ENCODE measurements at places on chromosomes 2 and 18. TPM values are rescaled to one million over a fixed set of nuclear protein-coding genes. Genes with fewer than 3 reads are reported as not detected.

Gene POU3F3
- under 0.01 TPM for total RNA-seq

Gene DIPK1C
- total RNA-seq = not detected

DNA sequence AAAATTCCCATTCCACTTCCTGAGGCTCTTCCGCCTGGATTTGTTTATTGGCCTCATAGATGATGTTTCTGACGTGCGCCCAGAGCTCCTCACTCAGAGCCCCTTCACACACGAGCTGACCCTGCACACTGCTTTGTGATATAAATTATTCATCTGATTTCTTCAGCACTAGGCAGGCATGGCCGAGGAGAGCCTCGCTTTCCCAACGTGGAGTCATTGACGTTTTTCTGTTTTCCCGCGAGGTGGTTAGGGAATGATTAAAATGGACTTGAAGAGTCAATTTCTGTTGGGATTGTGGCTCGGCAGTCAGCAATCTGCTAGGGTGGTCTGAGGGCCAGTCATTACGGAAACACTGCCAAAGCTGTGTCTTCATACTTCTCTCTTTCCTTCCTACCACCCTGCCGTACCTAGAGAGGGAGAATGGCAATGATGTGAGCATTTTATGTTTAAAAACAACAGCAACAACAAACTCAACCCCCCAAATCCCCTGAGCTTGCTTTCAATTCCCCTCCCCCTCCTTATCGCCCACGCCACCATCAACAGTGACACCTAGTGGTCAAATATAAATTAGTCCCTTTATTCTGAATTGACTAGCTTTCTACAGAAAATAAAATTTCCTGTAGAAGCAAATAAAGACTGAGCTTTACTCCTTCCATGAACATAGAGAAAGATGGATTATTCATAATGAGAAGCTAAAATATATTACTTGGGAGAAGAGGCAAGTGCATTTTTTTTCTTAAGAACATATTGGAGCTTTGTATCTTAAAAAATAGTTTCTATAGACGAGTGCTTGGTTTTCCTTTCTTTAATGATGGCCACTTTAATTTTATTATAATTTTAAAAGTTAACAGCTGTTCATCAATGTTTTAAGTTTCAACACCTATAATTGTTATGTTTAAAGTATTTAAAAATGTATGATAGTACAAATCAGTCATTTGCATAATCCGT lies 285.1 kb downstream of the MTX2 start:
- H3K36me3 ChIP-seq = no peaks in the 10 kb centered on the region
- H3K4me3 ChIP-seq = peak overlapping the region; percentile 76
- no peak for DNase-seq
- peaks cover 26% of the 10 kb centered on the region for H3K4me1 ChIP-seq
- H3K27me3 ChIP-seq = peaks cover 9% of the 10 kb centered on the region

DNA sequence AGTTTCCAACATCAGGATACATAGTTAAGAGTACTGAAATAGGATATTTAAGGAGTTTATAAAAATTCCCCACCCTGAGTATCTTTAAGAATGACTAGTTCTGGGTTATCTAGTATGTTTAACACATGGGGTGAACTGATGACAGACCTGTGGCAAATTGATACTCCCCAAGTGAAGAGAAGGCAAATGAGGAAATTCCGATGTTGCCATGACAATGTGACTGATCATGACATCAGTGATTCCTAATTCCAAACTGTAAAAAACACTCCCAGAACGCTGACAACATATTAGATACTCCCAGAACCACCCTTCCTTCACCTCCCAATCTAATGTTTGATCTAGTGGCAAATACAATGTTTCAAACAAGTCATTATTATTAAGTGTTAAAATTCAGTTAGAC lies 77.6 kb downstream of the RBMS1 start:
- H3K36me3 ChIP-seq = no peaks in the 10 kb centered on the region
- no peaks in the 10 kb centered on the region for H3K27me3 ChIP-seq
- no peak for DNase-seq
- peaks cover 66% of the 10 kb centered on the region for H3K4me1 ChIP-seq
- peak overlapping the region; percentile 92 for H3K27ac ChIP-seq

GRCh38 chr2:28434600-28434989 lies 41.9 kb downstream of the FOSL2 start:
- H3K4me1 ChIP-seq = no peaks in the 10 kb centered on the region
- H3K27ac ChIP-seq = no peak overlapping the region
- H3K27me3 ChIP-seq = no peaks in the 10 kb centered on the region
- DNase-seq = no peak
- no peaks in the 10 kb centered on the region for H3K36me3 ChIP-seq

DNA sequence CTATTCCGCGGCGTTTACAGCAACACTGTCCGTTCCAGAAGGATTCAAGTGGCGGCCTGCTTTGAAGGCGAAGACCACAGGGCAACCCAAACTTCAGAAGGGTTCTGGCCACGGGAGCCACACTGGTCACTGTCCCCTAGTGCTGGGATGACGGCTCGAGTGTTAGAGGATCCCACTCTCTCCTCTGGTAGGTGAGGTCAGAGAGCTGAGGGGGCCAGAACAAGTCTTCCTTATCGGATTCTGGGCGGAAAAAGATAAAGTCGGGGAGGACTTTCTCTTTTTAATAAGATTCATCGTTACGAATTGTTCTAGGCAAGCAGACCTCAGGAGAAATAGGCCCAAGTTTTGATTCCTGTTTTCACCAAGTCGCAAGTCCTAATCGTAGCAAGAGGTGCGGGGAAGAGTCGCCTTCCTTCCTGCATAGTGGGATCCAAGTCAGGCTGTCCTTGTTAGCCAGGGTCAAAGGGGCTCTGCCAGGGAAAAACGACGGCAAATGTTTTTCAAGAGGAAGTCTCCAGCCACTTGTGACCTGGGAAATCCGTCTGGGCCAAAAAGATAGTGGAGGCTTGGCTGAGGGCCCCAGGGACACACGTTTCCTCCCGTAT lies 864 bp upstream of the MYL12A start:
- no peaks in the 10 kb centered on the region for H3K27me3 ChIP-seq
- H3K4me1 ChIP-seq = peaks cover 36% of the 10 kb centered on the region
- DNase-seq = peak; percentile 47
- peak overlapping the region; percentile 98 for H3K27ac ChIP-seq
- peak overlapping the region; percentile 92 for H3K4me3 ChIP-seq
- H3K36me3 ChIP-seq = peaks cover 14% of the 10 kb centered on the region

- DNase-seq = peak; percentile 75
- peak overlapping the region; percentile 89 for H3K27ac ChIP-seq
- no peaks in the 10 kb centered on the region for H3K27me3 ChIP-seq
- peaks cover 14% of the 10 kb centered on the region for H3K4me1 ChIP-seq
Measured at GRCh38 chr2:118738524-118739308, 108.7 kb downstream of the EN1 start.

- no peaks in the 10 kb centered on the region for H3K27me3 ChIP-seq
- H3K27ac ChIP-seq = no peak overlapping the region
- no peaks in the 10 kb centered on the region for H3K36me3 ChIP-seq
- no peak overlapping the region for H3K4me3 ChIP-seq
Measured at GRCh38 chr2:149188291-149188690, 142.1 kb upstream of the LYPD6 start.

DNA sequence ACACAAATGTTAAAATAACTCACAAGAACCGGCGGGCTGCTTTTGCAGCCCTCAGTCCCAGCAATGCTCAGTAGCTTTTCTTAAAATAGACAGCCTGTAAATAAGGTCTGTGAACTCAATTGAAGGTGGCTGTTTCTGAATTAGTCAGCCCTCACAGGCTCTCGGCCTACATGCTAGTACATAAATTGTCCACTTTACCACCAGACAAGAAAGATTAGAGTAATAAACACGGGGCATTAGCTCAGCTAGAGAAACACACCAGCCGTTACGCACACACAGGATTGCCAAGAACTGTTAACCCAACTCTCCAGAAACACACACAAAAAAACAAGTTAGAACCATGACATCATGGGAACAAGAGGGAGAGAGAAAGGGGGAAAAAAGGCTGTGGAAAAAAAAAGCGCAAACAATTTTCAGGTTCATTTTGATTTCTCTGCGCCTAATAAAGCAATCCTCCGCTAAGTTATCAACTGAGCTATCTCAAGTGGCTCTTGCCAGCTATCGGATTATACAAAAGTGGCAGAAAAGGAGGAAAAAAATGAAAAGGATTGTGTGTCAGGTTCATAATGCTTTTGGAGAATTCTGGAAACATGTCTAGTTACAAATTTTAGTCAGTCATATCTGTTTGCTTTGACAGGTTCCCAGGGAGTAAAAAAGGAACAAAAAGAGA lies 89.1 kb downstream of the ZEB2 start:
- DNase-seq = no peak
- no peak overlapping the region for H3K4me3 ChIP-seq
- H3K36me3 ChIP-seq = peaks cover 22% of the 10 kb centered on the region
- H3K27me3 ChIP-seq = no peaks in the 10 kb centered on the region
- H3K4me1 ChIP-seq = peaks cover 31% of the 10 kb centered on the region

GRCh38 chr2:20148426-20148922 lies 76.5 kb downstream of the SDC1 start:
- no peaks in the 10 kb centered on the region for H3K36me3 ChIP-seq
- H3K4me1 ChIP-seq = peaks cover 25% of the 10 kb centered on the region
- H3K27ac ChIP-seq = peak overlapping the region; percentile 91
- H3K27me3 ChIP-seq = no peaks in the 10 kb centered on the region
- H3K4me3 ChIP-seq = peak overlapping the region; percentile 17

- no peaks in the 10 kb centered on the region for H3K4me1 ChIP-seq
- H3K36me3 ChIP-seq = no peaks in the 10 kb centered on the region
- H3K4me3 ChIP-seq = no peak overlapping the region
Measured at GRCh38 chr18:14174706-14175085, 42.5 kb upstream of the ZNF519 start.

Measured in osteoblast (primary cell).